ENCODE measurements at places on chromosomes 7 and 10.

- DNase-seq: no peak
Measured at GRCh38 chr10:98472196-98472595, 25.5 kb upstream of the HPS1 start.

- DNase-seq: no peak
Measured at GRCh38 chr7:9488555-9488954, 1055.1 kb downstream of the NXPH1 start.

DNA sequence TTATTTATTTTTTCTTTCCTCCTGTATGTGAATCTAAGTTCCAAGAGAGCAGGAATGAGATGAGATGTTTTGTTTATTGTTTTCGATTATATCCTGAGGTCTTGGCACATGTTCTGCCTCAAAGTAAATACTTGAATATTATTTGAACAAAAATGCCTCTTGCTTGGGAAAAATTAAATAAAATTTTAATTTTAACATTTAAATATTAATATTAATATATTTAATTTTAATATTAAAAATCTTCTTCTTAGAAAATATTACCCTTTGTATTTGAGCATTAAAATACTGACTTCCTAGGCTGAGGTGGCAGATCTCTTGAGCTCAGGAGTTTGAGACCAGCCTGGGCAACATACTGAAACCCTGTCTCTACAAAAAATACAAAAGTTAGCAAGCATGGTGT, 123.4 kb upstream of the SEMA3D start:
- no peak for DNase-seq

GRCh38 chr7:79624336-79624735, 170.9 kb upstream of the MAGI2 start:
- DNase-seq: no peak

DNA sequence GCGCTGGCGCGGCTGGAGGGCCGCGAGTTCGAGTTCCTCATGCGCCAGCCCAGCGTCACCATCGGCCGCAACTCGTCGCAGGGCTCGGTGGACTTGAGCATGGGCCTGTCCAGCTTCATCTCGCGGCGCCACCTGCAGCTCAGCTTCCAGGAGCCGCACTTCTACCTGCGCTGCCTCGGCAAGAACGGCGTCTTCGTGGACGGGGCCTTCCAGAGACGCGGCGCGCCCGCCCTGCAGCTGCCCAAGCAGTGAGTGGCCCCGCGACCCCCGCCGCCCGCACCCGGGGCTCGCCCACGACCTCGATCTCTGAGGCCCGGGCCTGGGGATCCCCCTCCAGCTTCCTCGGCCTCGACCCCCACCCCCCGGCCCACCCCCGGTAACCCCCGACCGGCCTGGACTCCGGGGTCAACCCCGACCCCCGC, 537 bp downstream of the FOXK1 start:
- DNase-seq: no peak

- no peak for DNase-seq
Measured at GRCh38 chr7:138565451-138566114, 105.5 kb downstream of the TRIM24 start.

DNA sequence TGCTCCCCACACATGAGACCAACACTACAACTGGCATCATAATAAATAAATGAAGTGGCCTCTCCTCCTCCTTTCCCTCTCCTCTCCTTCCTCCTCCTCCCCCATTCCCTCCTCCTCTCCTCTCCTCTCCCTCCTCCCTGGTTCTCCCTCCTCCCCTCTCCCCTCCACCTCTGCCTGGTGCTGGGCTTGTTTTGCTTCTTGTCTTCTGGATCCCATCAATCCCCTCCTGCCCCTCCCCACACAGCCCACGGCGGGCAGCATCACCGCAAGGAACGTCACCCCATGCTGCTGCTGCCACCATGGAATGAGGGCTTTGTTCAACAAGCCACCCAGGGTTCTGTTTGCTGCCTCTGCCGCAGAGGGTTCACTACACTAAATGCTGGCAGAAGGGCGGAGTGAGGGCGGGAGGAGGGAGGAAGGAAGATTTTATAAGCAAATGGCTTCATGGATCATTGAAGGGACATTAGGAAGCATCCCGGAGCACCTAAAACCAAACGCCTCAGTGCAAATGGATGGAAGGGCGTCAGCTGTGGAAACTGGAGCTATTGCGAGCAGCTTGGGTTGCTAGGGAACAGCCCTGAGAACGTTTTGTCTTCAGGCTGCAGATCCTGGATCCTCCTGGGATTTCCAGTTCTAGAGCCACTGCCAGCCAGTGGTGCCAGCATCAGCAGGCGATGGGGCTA, 379.7 kb upstream of the ZMIZ1 start:
- peak; percentile 55 for DNase-seq
